Airway epithelial cell (primary cell): ENCODE measurements at places on chromosomes 5 and 9. TPM values are rescaled to one million over a fixed set of nuclear protein-coding genes. Genes with fewer than 3 reads are reported as not detected.

The SPATA31C1 gene
- total RNA-seq: not detected in 2 replicates

The BRD3OS gene
- 10.8 and 14.3 TPM in 2 replicates for total RNA-seq

The AFAP1L1 gene
- 12.0 and 14.5 TPM in 2 replicates for total RNA-seq

The PGM5 gene
- 0.05 TPM in 1 of 2 replicates, not detected in the other for total RNA-seq

The LRRC19 gene
- not detected in 2 replicates for total RNA-seq

The PCDHA13 gene
- total RNA-seq: not detected in 2 replicates

The CER1 gene
- total RNA-seq: not detected in 2 replicates

The FCN2 gene
- total RNA-seq: not detected in 2 replicates
